Myocyte (in vitro differentiated cells): ENCODE measurements at places on chromosomes 5 and 9. TPM values are rescaled to one million over a fixed set of nuclear protein-coding genes. Genes with fewer than 3 reads are reported as not detected.
A peak's percentile ranks its signal among the peaks of the same experiment; 100 is the strongest.

The PHF24 gene
- not detected in 2 replicates for total RNA-seq

GRCh38 chr5:134574521-134574920 lies 49.1 kb downstream of the JADE2 start:
- DNase-seq = no peak

DNA sequence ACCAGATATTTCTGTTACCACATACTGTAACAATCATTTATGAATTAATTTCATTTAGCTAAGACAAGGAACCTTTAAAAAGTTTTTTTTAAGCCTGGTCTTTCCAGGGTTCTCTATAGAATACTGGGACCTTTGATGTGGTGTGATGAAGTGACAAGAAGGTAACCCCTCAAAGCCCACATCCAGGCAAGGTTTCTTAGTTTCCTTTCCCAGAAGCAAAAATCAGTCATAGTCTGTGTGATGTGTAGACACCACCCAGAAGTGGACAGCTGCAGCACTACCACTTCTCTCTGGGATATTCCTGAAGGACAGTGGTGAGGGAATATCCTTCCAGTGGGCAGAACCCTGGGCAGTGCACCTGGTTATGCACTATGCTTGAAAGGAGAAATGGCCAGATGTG lies 115.6 kb downstream of the TTC39B start:
- DNase-seq = no peak

GRCh38 chr5:180160789-180161188 lies 48.2 kb downstream of the RASGEF1C start:
- DNase-seq = no peak

- no peak for DNase-seq
Observed at GRCh38 chr5:139870677-139871076, 75.1 kb downstream of the PSD2 start.

GRCh38 chr5:149761461-149761860 lies 31.4 kb downstream of the PPARGC1B start:
- no peak for DNase-seq

DNA sequence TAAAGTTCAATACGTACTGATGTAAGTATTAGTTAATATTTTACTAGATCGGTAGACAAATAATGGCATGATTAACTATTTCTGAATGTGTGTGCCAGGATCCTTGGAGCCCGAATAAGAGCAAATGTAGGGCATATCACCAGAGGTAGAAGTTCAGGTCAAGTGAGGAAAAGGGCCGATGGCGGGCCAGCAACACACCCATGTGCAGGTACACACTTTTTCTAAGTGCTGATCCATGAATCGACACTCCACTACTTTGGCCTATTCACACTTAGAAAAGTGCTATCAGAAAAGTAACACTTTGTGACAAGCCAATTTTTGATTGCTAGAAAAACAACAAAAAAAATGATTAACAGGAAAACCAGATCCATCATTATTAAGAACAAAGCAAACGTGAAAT lies 150.3 kb downstream of the AUH start:
- no peak for DNase-seq

The ATP10B gene
- total RNA-seq = not detected in 2 replicates

The SPINK5 gene
- total RNA-seq = not detected in 2 replicates

DNA sequence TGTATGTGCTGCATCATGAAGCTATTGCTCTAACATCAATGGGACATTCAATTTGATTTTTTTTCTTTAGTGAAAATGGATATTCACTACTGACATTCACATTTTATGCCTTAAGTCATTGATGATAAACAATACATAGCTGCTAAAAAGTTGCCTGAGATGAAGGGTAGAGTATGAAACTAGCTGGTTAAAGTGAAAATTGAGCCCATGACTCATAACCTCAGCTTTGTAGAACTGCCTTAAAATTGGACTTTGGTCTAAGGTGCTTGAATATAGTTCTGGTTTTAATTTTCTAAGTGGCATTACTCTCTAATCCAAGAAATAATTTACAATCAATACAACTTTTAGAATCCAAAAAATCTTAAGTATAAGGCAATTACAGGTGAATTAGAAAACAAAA lies 740.4 kb upstream of the RIOK2 start:
- no peak for DNase-seq

The TMEM215 gene
- total RNA-seq = not detected in 2 replicates

DNA sequence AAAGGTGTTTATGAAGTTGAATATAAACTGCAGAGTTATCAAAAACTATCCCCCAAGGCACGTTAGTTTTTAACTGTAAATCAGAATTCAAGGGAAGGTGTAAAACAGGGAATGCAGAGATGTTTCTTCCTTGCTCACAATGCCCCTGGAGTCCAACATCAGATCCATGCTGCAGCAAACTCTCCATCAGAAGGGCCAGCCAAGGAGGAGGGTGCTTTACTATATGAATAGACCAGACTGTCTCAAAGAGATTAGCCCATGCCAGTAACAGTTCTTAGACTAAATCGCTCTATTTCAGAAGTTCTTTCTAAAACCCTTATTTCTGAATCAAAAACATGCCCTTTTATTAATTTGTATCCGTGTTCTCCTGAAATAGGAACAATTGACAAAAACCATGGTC lies 362.8 kb upstream of the RPS23 start:
- no peak for DNase-seq

GRCh38 chr9:129496473-129497004 lies 124.4 kb downstream of the C9orf50 start:
- peak; percentile 98 for DNase-seq

DNA sequence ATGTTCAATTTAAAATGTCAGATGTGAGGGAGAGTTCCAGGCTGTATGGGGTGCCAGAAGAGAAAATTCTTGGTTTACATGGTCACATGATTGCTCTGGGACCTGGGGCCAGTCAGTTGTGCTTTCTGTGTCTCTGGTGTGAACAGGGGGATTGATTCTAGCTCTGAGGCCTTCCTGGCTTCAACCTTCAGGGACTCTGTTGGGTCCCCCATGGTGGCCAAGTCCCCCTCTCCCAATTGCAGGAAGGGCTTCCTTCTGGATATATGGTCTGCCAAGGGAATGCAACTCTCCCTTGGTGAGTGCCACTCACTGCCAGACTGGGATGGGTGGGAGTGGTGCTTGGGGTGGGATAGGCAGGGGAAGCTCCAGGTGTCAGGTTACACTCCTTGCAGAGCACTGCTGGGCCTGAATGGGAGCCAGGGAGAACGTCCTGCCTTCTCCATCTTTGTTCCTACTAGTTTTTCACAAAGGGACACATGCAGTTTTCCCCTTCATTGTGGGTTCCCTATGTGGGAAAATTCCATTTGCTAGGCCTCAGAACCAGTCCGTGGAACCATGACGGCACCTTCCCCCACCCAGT lies 153.2 kb downstream of the MELK start:
- no peak for DNase-seq

- no peak for DNase-seq
Observed at GRCh38 chr9:134484479-134484878, 157.1 kb upstream of the COL5A1 start.

The SLC6A18 gene
- not detected in 2 replicates for total RNA-seq

GRCh38 chr5:42429694-42430093 lies 6.5 kb downstream of the GHR start:
- no peak for DNase-seq

The DIPK1B gene
- not detected in 2 replicates for total RNA-seq
